ENCODE measurements at places on chromosomes 5 and 9.

- no peak for DNase-seq
Observed at GRCh38 chr9:137372693-137373610, 50.0 kb downstream of the EXD3 start.

DNA sequence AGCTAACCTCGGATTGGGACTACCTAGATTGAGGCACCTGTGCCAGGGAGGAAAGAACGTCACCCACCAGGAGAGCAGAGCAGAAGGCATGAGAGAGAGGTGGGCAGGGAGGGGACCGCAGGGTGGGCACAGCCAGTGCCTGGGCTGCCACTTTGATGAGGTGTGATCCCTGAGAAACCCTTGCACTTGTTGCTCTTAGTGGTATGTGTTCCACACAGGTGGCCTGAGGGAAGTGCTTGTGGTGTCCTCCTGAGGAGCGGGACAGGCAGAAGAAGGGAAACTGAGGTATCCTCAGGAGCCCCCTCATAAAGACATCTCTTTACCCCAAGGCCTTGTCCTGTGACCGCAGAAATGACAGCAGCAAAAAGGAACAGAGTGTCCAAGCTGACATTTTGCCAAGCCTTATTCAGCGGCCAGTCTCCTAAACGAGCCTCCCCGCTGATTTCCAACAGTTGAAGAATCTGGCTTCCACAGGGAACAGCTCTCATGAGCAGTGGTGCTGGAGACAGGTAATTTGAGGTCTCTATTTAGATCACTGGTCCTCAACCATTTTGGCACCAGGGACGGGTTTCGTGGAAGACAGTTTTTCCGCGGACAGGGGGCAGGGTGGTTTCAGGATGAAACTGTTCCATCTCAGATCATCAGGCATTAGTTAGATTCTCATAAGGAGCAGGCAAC lies 82.4 kb downstream of the FOXD1 start:
- no peak for DNase-seq

- no peak for DNase-seq
Observed at GRCh38 chr5:168066536-168067208, 224.8 kb upstream of the WWC1 start.

- no peak for DNase-seq
Observed at GRCh38 chr9:128810873-128811272, 7.4 kb upstream of the ENDOG start.

DNA sequence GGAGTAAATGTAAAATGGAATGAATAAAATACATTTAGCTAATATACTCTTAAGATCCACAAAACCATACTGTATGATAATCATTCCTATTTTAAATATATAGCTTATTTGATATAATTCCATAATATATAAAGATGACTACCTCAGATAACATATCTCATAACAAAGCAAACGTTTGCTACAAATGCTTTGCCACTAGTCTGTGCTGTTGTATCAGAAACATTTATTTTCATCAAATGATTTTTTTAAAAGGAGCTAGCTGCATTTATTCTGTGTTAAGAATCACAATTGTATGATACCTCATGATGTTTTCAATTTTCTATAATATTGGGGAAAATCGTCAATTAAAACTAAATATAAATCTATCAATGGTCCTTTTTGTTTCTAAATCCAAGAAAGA lies 567.2 kb downstream of the PTPRD start:
- no peak for DNase-seq

DNA sequence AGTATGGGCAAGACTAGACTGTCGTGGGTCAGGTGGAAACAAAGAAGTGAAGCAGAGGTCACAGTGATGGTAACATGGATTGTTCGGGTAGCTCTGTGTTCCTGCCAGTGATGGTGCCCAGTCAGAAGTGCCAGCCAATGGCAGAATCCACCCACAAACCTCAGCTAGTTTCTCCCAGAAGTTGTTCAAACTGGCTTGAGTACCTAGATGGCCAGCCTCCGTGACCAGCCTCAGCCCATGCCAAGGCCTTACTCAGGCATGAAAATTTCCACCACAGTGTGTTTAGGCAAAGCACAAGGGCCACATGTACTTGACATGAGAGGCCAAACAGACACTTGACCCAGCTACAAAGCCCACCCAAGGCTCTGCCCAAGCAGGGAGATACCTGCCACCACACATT lies 19.4 kb upstream of the BTNL9 start:
- DNase-seq: no peak

DNA sequence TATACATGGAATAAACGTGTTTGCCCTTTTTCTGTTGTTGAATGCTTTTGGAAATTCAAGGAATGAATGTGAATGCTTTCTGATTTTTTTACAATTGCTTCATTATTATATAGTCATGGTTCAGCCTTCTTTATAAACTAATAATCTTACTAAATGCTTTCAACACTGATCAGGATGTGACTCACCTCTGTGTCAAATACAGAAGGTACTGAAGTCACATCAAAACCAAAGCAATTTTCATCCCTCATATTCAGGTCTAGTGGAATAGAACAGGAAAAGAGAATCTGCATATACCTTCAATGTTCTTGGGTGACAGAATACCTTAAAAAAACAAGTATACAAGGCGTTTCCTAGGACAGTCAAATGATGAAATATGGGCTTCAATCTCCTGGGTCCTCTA lies 170.7 kb downstream of the PDE4D start:
- DNase-seq: no peak

GRCh38 chr5:126119887-126120442 lies 303.2 kb upstream of the GRAMD2B start:
- DNase-seq: no peak

- DNase-seq: no peak
Observed at GRCh38 chr5:112779531-112779930, 41.8 kb downstream of the APC start.

- DNase-seq: no peak
Observed at GRCh38 chr5:19519448-19519847, 468.6 kb downstream of the CDH18 start.

GRCh38 chr5:137596941-137597340 lies 97.8 kb upstream of the SPOCK1 start:
- no peak for DNase-seq

- DNase-seq: no peak
Observed at GRCh38 chr5:67047160-67047559, 149.4 kb downstream of the CD180 start.

DNA sequence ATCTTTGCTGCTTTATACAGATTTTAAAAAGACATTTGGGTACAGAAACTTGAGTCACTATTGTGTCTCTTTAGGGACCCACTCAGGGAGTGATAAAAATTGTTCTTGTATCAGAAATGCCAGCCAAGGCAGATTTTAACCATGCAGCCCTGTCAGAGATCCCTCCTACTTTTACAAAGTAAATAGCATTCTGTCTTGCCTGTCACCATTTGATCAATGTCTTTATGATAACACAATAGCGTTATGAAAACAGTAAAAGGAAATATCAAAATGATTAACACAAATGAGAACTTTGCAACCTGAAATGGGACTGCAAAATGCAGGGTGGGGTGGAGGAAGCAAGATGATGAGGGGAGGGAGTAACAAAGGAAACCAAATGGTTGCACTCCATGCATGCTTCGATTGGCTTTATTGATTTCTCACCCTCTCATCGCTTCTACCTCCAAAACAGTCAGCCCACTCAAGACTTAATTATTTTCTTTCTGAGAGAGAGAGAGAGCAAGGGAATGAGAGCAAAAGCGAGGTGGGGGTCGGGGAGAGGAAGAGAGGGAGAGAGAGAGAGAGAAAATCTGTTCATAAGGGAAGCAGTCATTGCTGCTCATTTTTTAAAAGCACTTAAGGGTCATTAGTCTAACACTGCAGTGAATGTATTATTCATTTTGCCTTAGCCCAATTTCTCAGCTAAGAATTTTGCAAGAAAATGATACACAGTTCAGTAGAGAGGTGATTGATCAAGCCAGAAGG lies 576.5 kb downstream of the CSNK1G3 start:
- DNase-seq: no peak

GRCh38 chr5:149320791-149321330 lies 24.4 kb upstream of the GRPEL2 start:
- DNase-seq: no peak

GRCh38 chr9:81317223-81317622 lies 372.1 kb downstream of the TLE1 start:
- no peak for DNase-seq

DNA sequence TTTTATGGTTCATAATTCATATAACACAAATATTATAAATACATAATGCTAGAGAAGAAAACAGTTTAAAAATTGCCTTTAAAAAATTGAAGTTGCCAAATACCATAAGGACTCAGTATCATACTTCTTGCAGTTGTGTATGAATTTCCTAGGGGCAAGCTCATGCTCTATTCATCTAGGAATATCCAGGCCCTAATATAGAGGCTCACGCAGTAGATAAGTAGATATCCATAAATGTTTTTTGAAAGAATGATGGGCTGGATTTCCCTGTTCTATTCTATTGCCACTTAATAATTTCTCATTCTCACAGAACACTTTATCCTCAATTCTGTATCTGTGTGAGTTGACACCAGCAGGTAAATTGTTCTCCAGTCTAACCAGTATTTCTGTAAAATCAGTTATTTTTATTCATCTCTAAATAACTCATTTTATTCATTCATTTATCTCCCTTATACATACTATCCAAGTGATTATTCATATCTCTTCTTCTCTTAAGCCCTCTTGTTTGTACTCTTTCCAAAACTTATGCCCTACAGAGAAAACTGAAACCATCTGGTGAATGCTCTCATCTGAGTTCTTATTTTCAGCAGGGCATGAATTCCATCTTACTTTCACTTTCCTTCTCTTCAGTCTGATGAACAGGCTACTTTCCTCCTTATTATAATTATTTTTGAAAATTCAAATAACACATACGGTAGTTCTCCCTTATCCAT lies 97.1 kb downstream of the SLC44A1 start:
- no peak for DNase-seq

GRCh38 chr5:135465391-135466122 lies 13.4 kb upstream of the TIFAB start:
- no peak for DNase-seq

GRCh38 chr9:93094658-93095204 lies 1.3 kb upstream of the CARD19 start:
- no peak for DNase-seq

DNA sequence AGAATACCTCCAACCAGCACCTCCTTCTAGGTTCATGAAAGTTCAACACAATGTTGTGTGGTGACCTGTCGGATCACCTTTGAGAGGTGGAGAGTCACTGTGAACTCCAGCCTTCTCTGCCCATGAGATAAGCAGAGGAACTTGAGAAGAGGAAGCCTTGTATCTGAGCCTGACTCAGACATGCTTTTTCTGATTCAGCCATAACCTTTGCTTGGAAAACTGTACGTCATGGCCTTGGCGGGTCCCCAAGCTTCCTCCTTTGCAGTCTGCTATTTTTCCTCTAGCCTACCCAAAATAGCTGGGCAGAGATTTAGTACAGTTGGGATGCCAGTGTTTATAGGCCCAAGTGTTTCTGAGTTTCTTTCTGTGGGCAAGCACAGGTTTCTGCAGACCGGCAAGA lies 274.7 kb downstream of the CETN3 start:
- no peak for DNase-seq

DNA sequence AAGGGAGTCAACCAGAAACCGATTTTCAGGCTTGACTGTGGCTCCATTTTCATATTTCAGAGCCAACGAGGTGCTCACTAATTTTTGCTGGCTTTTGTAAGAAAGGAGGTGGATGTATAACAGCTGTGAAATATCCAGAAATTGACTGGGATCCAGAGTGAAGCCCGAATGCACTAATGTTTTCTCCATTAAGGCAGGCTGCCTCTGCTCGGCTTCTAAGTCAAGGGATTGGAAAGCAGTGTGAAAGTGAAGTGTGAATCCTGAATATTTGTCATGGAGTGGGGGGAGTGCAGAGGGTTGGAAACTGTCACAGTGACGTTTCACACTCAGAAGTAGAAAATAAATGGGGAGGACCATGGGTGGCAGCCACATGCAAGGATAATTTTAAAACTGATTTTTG lies 237.4 kb downstream of the GOLPH3 start:
- DNase-seq: no peak

GRCh38 chr5:92402956-92403702 lies 1020.0 kb upstream of the ARRDC3 start:
- DNase-seq: no peak

DNA sequence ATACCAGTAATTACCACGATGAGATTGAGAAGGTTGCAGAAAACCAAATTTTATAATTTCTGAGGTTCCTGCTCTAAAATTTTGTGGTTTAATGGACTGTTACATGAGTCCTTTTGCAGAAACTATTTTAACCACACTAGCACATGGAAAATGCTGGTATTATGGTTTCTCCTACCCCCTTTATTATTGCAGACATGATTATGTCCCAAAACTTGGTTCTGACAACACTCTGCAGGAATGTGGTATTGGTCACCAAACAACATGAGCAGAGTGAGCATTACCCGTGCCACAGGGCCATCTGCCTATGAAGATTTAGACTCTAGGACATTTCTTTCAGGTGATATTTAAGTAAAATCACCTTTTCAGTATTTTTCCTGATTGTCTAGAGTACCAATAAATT lies 2.8 kb upstream of the ECM2 start:
- no peak for DNase-seq

GRCh38 chr5:112870966-112871365 lies 9.9 kb downstream of the SRP19 start:
- no peak for DNase-seq

GRCh38 chr9:78775211-78775610 lies 478.3 kb downstream of the PSAT1 start:
- no peak for DNase-seq

DNA sequence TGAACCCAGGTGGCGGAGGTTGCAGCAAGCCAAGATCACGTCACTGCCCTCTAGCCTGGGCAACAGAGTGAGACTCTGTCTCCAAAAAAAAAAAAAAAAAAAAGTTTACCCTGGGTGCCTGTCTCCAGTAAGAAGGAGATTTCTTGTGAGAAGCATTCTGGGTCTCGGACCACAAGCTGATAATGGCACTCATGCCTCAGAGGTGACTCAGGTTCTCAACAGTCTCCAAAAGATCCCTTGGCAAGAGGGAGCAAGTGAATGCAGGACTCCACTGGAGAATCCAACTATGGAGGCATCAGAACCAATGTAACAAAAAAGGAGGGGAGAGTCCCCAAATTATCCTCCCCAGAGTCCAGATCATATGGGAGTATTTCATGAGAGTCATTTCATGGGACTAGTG lies 106.0 kb upstream of the LRRTM2 start:
- DNase-seq: no peak

GRCh38 chr9:71072587-71072986 lies 48.8 kb downstream of the TRPM3 start:
- no peak for DNase-seq

DNA sequence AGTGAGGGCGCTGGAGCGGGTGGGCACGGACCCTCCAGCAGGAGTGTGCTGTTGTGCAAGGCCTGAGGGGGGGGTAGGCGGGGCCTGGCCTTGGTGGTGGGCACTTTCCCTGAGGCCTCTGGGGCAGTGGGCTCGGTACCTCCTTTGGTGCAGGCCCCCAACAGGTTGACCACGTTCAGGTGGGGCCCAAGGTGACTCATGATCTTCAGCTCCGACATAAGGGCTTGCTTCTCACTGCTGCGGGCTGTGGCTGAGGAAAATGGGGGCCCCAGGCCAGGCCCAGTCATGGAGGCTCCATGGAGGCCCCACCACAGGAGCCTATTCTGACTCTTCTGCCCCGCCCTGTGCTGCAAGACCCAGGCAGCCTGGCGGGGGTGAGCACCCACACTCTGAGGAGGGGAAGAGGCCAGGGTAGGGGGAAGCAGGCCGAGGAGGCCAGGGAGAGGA lies 31.5 kb downstream of the PDGFRB start:
- no peak for DNase-seq

Data from stimulated activated CD4-positive, alpha-beta T cell treated with anti-CD3 and anti-CD28 coated beads, Interleukin-1b, Interleukin-23, amount 100 ng/mL, for 4 hours (primary cell).